Right hindlimb (tissue), 1 donor: ENCODE measurements at places on chromosomes 6 and 20.

DNA sequence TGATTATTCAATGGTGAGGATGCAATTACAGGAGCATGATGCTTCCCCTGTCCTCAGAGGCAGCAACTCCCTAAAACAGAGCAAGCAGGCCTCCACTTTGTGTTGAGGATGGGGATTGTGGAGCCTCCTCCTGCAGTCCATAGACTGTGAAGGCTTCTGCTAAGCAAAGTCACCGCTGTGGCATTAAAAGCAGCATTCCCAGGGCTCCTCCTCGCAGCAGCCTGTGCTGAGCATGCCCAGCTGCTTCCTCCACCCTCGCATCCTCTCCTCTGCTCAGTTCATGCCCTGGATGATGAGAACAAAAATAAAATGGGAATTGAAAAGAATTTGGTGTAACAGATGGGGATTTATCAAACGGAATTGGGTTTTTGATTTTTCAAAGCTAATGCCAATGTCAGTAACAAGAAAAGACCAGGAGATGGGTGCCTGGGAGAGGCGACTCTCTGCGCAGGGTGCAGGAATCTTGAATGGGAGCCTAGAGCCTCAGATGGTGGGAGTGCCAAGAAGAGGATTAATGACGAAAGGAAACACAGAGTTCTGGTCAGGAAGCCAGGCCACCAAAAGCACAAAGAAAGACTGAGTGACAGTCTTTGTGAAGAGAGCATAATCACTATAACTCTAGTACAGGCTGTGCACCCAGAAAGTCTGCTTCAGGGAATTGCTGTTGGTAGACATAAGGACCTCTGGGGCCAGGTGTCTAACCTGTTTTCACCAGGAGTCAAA is 347.6 kb downstream of the TPBG start:
- DNase-seq, result no peak

DNA sequence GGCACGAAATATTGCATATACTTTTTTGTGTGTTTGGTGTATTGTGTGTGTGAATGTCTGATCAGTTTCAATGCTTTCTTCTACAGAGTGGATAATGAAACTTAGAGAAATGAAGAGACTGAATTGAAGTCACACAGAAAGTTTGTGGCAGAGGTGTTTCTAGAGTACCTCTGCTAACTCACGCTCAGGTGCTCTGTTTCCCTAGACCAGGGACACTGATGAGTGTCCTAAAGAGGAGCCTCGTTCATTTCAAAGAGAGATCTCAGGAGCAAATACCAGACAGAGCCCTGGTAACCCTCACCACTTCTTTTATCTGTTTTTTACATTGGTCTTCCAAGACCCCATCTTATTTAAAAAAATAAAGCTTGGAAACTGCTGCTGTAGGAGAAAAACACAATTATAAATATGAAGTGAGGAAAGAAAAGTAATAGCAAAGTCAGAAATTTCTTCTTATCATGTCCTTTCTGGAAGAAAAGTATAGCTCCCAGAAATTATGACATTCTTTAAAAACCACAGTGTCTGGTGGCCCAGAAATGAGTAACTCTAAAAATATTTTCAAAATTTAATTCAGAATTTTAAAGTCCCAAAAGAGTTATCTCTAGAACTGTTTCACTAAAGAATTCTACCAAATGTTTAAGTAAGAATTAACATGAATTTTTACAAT is 720.6 kb downstream of the RFPL4B start:
- DNase-seq, result no peak

DNA sequence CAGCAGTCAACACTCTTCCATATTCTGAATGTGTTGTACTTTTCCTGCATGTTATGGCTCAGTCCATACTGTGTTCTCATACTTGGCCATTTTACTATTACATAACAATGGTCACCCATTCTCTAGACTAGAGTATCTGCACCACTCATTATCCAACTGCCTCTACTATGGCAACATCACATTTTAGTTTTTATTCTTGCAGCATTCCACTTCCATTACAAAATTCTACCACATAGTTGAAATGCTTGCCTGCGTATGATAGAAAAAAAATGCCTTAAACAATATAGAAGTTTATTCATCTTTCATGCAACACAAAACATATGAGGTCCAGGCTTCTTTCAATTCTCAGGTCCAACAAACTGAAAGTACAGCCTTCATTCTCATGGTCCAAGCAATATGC is 128.0 kb downstream of the TENT5A start:
- no peak for DNase-seq

GRCh38 chr20:51142448-51142847 is 119.5 kb upstream of the KCNG1 start:
- no peak for DNase-seq

GRCh38 chr6:156688620-156688971 is 88.6 kb upstream of the ARID1B start:
- no peak for DNase-seq

DNA sequence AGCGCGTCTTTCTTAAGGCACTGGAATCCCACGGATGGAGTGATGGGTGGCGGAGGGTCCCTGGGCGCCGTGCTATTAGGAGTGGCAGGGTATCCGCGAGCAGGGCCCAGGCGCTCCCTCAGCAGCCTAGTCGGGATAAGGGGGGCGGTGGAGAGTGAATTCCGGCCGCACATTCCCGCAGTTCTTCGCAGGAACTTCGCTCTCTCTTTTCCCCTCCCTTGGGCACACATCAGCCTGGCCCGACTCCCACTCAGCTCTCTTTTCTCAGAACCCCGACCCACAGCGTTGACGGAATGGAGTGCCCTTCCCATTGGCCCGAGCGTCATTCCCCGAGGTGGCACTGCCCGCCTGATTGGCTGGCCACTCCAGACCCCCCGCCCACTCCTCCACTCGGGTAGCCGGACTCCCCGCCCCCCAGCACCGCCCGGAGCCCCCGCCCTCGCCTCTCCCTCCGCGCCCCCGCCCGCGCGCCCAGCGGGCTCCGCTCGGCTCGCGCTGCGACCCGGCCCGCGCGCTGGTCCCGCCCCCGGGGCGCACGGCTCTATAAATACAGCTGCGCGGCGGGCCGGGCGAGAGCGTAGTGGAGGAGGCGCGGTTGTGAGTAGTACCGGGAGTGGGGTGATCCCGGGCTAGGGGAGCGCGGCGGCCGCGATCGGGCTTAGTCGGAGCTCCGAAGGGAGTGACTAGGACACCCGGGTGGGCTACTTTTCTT is at the start of gene ID4:
Gene ID4, plus strand, starts transcription at position 572 of the 712 bp plus-strand sequence. CDS start 385 bp downstream, outside the sequence.
- peak; percentile 98 for DNase-seq

GRCh38 chr6:134698228-134698627 is 251.7 kb downstream of the ALDH8A1 start:
- no peak for DNase-seq

DNA sequence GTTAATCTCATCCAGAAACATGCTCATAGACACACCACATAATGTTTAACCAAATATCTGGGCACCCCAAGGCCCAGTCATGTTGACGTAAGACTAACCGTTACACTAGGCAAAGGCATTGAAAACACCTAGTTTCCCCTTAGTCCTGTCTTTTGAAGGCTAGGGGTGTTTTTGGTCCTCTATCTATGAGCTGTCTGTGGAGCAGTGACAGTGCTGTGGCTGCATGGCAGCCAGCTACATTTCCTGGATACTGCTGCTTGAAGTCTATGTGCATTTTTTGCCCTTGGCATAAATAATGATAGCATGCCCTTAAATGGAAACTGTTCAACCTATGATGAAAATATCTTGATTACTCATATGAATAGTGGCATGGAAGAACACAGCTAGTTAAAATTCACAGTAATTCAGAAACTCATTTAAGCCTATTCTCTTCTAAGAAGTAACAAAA is 18.6 kb downstream of the FARS2 start:
- DNase-seq, result no peak

DNA sequence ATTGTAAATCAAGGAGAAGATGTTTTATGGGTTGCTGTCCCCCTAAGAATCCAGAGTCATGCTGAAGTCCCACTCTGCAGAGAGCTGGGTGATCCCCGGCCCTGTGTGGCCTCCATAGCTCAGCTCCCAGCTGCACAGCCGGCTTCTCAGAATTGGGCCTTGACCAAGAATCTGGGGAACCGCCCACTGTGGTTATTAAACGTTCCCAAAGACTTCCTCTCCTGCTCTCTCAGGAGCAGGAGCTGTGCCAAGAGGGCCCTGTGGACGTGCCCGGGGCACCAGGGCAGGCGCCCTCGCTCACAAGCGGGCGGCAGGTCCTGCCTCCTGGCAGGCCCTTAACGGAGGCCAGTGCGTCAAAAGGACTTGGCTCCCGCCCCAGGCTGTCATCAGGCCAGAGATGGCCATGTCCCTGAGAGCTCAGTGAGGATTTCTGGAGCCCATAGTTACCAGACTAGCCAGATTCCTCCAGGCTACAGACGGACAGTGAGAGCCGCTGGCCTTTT is 30.4 kb downstream of the ZC3H12D start:
- peak; percentile 90 for DNase-seq

DNA sequence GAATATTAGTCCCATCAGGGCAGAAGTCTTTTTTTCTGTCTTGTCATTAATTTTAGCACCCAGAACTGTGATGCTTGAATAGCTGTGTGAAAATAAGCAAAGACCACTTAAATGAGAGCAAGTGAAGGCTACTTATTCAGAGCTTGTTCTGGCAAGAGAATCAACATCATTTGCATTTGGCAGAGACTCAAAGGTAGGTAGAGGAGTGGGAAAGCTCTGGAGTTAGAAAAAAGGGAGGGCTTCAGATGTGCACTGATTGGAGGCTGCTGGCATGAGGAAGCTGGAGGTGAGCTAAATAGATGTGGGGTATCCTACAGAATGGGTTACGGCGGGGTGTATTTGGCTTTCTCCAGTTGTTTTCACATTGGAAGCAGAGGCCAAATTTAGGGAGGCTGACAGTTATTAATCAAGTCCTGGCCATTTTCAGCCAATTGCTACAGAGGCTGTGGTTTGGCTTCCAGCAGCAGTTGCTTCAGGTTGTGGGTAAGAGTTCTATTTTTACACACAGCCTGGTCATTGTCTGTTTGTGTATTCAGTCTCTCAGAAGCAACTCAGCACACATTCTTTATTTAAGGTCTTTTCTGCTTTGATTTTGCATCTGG is 254.3 kb downstream of the BTBD3 start:
- peak; percentile 24 for DNase-seq

- DNase-seq, result no peak
Measured at GRCh38 chr6:15811107-15811506, 148.3 kb upstream of the DTNBP1 start.

GRCh38 chr6:44248579-44248978 is 1.7 kb downstream of the HSP90AB1 start:
- no peak for DNase-seq

DNA sequence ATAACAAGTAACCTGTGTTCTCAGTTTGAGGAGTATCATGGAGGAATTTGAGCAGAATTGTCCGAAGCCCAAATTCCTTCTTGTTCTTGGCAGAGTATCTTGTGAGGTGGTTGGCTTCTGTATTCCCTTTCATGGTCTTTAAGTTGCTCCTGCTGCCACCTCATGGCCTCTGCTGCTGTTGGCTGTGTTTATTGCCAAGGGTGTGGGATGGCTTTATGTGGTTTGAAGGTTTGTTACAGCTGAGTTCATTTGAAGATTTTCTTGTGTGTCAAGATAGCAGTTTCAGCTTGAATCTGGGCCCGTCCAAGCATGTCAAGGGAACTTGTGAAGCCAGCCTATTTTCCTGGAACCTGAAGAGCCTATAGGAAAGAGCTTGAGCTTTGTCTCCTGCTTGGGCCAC is 20.2 kb upstream of the TTK start:
- DNase-seq, result no peak

DNA sequence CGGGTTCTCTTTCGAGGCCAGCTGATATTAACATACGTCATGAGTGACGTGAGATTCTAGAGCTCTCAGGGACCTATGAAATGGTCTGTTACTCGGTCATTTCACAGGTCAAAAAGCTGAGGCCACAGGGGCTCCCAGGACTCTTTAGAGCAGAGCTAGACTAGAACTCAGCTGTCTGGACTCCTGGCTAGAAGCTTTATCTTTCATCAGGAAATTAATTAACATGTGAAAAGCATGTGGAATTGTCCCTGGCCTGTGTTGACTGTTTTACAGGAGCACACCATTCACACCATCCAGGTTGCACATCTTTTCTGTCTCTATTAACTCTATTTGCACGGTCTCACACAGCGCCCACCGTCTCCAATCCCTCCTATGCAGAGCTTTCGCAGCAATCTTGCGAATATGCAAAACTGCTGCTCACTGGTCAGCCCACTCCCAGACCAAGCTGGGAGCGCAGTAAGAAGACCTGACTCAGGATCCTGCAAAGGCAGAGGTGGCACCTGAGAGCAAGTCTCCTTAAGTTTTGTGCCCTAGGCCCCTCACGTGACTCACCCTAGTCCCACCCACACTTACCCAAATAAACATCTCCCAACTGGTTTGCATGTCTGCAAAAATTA is 522.5 kb downstream of the CD83 start:
- DNase-seq, result no peak

DNA sequence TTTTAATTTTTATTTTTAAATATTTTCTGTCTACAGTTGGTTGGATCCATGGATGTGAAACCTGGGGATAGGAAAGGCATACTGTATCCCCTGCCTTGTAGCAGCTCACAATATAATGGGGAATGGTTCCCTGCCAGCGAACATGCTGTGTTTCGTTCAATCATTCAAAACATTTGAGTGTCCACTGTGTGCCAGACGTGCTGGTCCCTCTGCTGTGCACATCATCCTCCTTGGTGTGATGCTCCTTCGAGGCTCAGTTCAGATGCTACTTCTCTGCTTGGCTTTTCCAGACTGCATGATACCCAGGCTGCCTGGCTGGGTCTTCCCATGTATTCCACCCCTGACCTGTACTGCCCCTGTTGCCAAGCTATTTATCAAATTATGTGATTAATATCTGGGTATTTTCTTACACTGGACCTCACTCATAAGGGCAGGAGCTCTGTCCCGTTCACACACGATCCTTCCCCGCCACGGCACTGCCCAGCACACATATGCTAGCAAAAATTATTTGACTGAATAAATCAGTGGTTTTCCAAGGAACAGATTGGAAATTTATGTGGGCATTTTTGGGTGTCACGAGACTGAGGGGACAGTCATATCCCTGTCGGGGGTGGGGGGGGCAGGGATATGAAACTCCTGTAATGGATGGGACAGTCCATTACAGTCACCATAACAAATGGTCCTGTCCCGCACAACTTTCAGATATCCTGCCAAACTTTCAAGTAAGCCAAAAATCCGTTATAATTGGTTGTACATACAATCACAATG is 4.9 kb downstream of the SDCBP2 start:
- no peak for DNase-seq

- DNase-seq, result no peak
Measured at GRCh38 chr6:47254906-47255305, 54.8 kb downstream of the TNFRSF21 start.

GRCh38 chr20:48919882-48920526 is 1.5 kb upstream of the ARFGEF2 start:
- DNase-seq, result no peak

DNA sequence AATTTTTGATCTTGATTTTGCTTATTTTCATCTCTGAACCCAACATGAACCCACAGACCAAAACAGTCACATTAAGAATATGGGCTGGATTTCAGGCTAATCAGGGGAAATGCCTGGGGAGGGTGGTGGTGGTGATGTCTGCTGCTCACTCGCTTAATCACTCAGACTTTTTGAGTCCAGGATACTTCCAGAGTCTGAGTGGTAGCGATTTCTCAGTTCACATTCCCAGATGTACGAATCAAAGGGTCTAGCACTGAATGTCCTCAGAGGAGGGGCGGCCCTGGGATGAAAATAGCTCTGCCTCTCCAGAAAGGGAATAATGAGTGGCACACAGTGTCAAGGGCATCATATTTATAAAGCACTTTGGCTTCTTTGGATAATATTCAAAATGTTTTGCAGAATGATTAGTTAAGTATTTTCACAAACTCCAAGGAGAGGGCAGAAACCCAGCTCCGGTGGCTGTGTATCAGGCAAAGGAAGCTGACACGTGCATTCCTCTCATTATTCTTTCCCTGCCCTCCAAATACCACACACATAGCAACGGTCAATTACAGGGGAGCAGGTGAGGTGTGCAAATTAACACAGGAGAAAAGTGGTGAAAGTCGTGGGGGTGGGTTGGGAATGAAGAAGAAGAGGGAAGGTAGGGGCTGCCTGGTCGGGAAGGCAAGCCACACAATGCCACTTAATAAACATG is 345.2 kb upstream of the RSPO3 start:
- no peak for DNase-seq
